Right lung (tissue), 10 donors: ENCODE measurements at places on chromosomes 3 and 15. TPM values are rescaled to one million over a fixed set of nuclear protein-coding genes. Genes with fewer than 3 reads are reported as not detected.

Gene NR1I2
- polyA plus RNA-seq = 0.77 TPM

Gene AMOTL2
- 25.8 TPM for polyA plus RNA-seq

Gene SKOR1
- 0.28 TPM for polyA plus RNA-seq

Gene TMC3
- polyA plus RNA-seq = 0.20 TPM

Gene CMTM8
- 14.9 TPM for polyA plus RNA-seq

Gene RTP3
- not detected for polyA plus RNA-seq

Gene GRAMD2A
- polyA plus RNA-seq = 7.4 TPM

Gene C3orf49
- 1.3 TPM for polyA plus RNA-seq

Gene SPINT1
- polyA plus RNA-seq = 46.0 TPM

DNA sequence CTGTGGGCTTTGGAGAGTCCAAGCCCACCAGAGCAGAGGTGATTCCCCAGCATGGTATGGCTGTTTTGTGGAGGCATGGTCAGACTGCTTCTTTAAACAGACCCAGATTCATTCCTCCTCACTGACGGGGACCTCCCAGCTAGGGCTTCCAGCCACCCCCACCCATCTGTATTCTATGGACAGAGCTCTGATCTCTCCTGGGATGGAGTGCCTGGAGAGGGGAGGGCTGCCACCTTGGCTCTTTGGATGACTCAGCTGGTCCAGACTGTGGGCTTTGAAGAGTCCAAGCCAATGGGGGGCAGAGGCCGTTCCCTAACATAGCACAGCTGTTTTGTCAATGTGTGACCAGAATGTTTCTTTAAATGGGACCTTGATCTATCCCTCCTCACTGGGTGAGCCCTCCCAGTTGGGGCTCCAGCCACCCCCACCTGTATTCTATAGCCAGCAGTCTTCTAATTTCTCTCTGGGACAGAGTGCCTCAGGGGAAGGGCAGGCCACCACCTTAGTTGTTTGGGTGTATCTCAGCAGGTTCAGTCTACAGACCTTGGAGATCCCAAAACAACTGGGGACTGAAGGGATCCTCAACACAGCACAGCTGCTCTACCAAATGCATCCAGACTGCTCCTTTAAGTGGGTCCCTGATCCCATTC lies 122.0 kb upstream of the OSTN start:
- DNase-seq = no peak

GRCh38 chr3:143127801-143128200 lies 8.2 kb downstream of the CHST2 start:
- DNase-seq = no peak

DNA sequence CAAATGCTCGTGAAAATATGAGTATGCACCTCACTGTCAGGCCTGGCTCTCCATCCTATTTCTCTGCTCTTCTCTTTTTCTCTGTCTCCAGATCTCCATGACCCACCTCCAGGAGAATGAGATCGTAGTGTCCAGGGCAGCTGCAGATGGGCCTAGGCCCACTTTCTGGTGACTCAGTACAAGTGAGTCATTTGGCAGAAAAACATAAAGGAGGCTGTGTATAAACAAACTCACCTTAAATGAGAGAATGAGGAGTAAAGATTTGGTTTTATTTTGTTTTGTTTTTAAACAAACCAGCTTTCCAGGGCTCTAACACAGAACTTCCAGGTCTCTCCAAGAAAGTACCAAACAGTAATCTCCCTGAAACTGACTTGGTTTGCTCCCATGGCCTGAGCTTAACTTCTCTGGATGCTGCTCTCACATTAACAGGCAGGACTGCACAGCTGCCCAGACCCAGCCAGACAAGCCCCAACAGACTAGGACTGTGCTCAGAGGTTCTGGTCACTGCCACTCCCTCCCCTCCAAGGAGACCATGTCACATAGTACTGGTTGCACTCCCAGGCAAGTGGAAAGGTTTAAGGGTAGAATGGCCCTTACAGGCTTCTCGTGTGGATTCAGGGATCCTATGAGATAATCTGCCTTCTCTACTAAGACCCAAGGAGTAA lies 1.5 kb upstream of the HEG1 start:
- DNase-seq = no peak

DNA sequence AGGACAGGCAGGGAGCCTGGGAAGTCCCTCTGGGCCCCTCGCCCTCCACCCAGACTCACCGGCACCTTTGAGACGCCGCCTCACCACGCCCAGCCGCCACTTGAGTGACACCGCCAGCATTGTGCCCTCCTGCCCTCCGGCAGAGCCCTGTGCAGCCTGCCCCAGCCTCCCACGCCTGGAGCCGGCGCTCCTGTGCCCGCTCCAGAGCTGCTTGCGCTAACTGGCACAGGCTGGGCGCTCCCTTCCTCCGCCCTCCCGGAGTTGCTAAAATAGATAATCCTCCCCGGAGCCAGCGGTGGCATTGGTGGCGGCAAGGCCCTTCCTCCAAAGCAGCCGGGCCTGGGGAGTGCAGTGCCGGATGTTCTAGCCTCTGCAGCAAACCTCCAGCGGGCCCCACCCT lies 15.7 kb upstream of the GRIP2 start:
- DNase-seq = no peak

DNA sequence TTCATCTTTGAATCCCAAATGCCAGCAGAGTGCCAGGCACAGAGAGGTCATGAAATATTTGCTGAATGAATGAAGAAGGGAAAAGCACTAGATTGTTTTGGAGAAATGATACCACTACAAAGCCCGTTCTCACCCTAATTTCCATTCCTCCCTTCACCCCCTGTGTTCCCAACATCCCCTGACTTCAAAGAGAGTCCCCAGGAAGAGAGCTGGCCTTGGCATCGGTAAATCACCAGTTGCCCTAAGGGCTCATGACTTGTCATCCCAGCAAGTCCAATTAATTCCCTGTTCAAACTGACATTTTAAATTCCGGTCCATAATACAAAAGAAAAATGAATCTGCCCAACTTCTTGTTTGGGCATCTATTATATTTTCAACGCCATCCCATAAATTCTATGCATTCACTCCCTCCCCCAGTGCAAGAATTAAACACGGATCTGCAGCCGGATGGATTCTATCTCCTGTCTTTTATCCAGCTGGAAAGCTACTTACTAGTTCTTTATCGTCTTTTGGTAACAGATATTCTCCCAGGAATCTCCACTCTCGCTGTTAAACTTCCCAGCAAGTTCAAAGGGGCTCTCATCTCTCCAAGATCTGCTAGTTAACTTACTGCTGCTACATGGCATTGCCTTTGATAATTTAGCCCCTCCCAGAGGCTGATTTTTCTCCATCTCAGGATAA lies 63.9 kb upstream of the TSC22D2 start:
- DNase-seq = no peak

GRCh38 chr3:4079339-4080195 lies 223.6 kb upstream of the SETMAR start:
- DNase-seq = no peak

DNA sequence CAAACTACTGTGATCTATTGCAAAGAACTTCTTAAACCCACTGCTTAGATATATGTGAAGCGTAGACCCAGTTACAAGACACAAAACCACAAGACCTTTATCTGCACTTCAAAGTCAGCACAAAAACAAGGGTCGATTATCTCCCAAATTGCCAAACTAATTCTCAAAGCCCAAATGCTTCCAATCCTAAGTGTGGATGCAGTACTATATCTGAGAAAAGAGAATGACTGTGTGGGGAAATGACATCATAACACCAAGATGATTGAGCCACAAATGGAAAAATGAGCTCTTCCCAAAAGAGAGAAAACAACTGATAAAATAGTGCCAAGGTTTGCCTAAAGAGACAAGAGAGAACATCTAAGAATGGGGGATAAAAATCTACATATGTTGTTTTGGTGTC lies 86.2 kb downstream of the MEIS2 start:
- no peak for DNase-seq

- DNase-seq = no peak
Observed at GRCh38 chr15:66770518-66771350, 68.7 kb downstream of the SMAD6 start.

DNA sequence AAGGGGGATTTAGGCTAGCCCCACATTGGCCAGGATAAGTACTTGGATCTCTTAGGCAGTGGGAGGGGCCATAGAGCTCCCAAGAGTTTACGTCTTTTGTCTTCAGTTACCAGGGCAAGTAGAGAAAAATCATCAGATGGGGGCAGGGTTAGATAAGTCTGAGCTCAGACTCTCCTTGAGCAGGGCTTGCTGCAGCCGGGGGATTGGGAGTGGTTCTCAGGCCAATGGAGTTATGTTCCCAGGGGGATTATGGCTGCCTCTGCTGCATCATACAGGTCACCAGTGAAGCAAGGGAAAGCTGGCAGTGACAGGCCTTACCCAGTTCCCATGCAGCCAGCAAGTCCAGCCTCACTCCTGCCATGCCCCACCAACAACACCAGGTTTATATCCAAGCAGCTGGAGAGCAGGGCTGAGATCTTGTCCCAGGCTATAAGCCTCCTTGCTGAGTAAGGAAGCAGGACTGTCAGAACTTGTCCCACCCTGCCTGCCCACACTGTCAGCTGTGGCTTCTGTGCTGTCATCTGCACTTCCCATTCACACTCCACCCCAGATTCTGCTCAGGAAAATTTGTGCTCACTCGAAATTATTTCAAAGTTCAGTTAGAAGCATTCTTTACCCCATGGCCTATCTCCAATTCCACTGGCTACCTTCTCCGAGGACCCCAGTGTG lies 215.3 kb downstream of the FAM43A start:
- DNase-seq = no peak

- no peak for DNase-seq
Observed at GRCh38 chr3:190575437-190576185, 61.7 kb downstream of the IL1RAP start.

DNA sequence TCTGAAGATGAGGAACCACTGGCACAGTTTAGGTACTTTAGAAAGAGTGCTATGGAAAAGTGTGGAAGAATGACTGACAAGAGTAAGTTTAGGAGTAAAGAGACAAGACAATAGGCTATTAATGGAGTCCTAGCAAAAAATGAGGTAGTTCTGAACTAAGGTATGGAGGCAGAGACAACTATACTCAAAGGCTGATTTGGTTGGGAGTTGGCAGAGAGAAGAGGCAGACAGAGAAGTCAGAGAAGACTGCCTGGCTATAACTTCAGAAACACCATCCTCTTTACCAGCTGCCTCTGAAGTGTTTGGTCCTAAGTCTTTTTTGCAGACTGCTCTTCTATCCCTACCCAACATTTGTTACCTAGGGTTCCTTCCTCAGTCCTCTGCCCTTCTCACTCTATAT lies 19.2 kb downstream of the DYNC1LI1 start:
- no peak for DNase-seq

DNA sequence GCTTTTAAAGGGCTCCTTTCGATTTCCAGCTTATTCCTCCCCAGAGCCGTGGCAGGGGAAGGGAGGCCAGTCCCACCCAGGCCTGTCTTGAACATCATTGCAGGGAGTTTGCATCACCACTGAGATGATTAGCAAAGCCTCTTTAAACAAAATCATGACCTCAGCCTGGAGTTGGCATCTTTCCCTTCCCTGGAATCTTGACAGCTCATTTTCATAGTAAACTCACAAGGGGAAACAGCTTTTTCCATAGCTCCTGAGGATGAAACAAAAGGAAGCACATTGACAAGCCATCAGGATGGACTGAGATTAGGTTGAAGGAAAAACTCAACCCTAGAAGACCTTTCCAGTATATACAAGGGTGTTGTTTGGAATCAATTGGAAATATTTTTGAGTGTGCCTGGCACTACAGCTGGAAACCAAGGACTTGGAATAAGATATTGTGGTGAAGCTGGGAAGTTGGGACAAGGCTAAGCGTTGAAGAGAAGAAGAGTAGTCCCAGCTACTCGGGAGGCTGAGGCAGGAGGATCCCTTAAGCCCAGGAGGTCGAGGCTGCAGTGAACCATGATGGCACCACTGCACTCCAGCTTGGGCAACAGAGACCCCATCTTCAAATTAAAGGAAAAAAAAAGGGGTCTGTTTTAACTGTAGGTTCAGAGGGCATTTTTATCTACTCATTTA lies 3.1 kb upstream of the LARP6 start:
- DNase-seq = peak; percentile 92

GRCh38 chr3:107128946-107129345 lies 248.3 kb upstream of the CCDC54 start:
- no peak for DNase-seq

DNA sequence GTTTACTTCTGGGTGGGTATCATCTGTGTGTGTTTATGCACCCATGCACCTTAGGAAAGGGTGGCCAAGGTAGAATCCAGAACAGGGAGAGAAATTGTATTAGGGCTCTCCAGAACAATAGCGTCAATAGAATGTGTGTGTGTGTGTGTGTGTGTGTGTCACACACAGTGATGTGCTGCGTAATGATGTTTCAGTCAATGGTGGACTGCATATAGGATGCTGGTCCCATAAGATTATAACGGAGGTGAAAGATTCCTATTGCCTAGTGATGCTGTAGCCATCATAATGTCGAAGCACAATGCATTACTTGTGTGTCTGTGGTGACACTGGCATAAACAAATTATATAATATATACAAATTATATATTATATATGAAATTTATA lies 69.3 kb upstream of the PRR23C start:
- DNase-seq = no peak

DNA sequence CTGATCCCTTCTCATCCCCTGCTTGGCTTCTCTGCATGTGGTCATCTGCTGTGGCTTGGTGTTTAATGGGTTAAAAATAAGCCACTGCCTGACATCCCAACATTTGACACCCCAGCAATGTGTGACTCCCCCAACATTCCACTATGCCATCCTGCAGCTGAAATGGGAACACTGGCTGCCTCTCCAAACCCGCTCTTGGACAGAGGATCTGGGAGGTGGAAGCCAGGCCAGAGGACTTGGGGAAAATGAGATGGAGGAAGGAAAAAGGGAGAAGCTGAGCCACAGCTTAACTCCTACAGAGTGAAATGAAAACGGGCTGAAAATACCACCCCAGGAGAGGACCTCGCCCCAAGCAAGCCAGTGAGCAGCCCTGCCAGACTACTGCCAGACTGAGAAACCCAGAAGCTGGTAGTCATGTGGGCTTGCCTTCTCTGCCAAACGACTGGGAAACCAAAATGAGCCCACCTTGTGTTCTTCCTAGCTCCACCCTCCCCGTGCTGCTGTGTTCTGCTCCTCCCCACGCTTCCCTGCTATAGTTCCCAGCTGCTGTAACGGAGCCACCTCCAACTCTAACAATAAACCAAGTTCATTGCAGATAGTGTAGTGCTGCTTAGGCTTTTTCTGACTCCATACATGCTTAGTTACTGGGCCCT lies 13.7 kb downstream of the MAP1A start:
- DNase-seq = no peak

GRCh38 chr3:24541935-24542334 lies 47.3 kb upstream of the THRB start:
- DNase-seq = no peak

DNA sequence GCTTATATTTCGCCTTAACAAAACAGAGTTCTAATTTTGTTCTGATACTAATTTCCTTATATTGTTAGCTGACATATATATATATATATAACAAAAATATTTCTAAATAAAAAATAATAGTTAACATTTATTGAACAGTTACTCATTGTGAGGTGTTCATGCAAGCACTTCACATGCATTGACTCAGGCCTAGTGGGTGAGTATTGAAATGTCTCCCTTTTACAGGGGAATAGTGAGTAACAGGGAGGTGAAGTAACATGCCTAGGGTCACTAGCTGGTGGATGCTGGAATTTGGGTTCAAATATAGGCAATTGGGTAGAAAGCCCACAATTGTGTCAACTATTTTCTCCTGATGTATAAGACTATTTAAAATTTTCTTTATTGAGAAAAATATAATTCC lies 102.6 kb upstream of the ZPLD1 start:
- no peak for DNase-seq

GRCh38 chr3:66140743-66141372 lies 79.9 kb upstream of the SLC25A26 start:
- DNase-seq = no peak

- DNase-seq = no peak
Observed at GRCh38 chr3:122461806-122462205, 45.9 kb upstream of the WDR5B start.

GRCh38 chr3:129612534-129613366 lies 6.3 kb upstream of the PLXND1 start:
- DNase-seq = no peak
